Stimulated activated CD4-positive, alpha-beta T cell treated with anti-CD3 and anti-CD28 coated beads, Interleukin-4, amount 100 ng/mL, for 24 hours (primary cell): ENCODE measurements at places on chromosomes 5 and 9.

- DNase-seq: no peak
These were observed 159.4 kb upstream of the FER start for GRCh38 chr5:108588323-108588722.

- DNase-seq: no peak
These were observed 8.7 kb downstream of the LHX6 start for GRCh38 chr9:122219856-122220672.

DNA sequence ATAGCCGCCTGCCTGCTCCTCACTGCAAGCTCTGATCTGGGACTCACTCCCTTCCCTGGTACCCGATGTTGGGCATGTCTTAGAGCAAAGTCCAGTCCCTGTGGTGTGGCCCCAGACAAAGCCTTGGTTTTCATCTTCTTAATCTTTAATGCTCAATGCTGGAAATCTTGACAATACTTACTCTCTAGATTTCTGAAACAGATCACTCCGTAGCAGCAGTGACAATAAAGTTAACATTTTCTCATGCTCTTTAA, 260.2 kb upstream of the IRX2 start:
- no peak for DNase-seq

GRCh38 chr9:131720330-131720729, 19.5 kb downstream of the RAPGEF1 start:
- peak; percentile 52 for DNase-seq

DNA sequence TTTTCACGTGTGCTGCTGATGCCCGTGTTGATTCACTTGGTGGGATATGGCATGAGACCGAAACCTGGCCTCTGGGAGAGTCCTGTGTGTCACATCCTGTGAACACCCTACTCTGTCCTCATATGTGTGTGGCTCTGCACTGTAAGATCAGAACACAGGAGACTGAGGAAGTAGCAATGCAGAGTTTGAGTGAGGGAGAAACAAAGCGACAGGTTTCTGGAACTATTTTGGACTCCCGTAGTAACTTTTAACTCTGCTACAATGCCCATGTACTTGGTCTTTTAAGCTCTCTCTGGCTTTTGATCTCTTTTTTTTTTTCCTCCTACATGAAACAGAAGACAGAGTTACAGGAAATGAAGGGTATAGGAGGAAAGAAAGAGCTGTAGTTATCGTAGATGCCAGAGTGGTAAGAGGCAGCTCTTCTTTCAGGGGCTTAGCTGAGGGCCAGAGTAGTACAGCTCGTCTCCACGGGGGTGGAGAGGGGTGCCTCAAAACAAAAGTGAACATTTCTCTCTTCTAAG, 26.6 kb downstream of the GRAMD2B start:
- DNase-seq: peak; percentile 71

DNA sequence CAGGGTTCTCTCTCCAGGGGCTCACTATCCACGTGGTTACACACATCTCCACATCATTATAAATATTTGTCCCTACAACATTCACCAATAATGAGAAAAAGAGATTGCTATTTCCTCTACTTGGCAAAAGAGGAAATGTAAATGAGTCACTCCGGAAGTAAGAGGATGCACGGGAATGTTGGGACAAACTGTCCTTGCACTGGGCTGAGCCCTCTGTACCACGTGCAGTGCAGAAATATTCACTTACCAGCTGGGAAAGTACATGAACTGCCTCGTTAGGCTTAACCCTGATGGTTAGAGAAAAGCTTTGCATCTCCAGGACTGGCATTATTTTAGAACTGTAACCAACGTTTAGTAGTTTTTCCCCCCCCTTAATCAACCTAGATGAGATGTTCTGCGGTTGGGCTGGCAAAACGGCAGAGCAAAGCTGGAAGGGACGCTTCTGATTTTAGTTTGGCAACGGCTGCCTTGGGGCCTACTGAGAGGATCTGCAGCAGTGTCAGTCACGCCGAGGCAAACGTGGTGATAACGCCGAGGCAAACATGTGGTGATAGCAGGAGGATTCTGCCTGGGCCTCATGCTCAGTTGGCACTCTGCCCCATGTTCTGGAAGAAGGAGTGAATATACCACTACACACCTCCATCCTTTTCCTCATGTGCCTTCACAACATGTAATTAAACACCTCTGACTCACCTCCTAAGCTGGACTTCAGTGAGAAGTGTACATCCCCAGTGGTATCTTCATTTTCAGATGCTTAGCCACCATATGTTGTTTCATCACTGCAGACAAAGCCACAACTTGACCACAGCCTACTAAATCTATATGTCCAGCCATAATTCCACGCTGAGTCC, 661.4 kb upstream of the KLF4 start:
- no peak for DNase-seq

DNA sequence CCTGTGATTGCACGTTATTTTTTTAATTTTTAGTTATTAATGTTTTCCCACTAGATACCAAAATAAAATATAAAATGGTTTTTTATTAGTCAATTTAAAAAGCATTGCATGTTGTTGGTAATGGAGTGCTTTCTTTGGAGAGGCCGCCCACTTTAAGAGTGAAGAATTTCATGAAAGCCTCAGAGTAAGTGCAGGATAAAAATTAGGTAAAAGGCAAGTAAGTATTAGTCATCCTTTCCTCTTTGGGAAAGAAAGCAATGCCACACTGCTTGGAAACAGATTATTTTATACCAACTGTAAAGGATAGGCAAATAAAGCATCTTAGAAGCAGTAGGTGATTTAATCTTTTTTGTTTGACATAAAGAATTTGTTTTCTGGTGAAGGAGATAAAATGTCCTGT, 62.9 kb downstream of the HSD17B4 start:
- DNase-seq: no peak

- peak; percentile 90 for DNase-seq
These were observed at the start of gene TRIM52 for GRCh38 chr5:181260720-181261319. Gene TRIM52, minus strand, starts transcription at chr5:181261143. Its CDS starts 330 bp downstream, at chr5:181260813.

DNA sequence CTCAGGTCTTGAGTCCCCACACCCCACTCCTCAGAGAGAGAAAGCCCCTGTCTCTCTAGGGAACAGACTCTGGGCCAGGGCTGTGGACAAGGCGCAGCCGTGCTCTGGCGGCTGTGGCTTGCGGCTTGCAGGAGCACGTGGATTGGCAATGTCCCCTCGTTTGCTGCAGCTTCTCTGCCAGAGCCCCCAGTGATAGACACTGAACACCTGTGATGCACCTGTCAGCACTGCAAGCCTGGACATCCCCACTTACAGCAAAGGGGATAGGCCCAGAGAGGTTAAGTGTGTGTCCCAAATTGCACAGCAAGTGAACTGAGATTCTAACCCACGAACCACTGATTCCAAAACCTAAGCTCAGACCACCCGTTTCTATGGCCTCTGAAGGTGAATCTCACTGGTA, 7.0 kb downstream of the GFI1B start:
- no peak for DNase-seq

DNA sequence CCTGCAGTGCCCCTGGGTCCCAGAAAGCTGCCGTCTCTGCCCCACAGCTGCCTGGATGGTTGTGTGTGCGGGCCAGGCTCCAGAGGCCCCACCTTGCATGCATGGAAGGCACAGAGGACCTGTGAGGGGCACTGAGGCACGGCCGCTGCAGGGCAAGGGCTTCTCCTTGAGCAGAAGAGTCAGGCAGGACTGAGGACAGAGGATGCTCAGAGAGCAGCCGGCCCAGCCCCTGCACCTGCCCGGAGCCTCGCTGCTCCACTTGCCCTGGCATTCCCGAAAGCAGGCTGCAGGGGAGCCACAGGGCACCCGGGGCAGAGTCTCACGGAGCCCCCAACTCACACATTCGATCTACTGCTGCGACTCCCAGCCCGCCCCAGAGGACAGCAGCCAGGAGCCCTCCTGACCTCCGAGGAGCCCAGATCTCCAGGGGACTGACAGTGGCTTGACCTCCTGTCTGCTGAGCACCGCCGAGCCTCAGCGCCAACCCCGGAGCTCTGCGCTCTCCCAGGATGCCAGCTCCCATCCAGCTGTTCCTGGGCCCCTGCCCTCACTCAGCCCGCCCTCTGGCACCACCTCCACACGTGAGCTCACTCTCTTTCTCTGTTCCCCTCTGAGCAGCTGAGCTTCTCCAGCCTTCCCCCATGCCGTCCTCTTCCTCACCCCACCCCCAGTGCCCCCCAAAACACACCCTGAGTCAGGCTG, 95.0 kb downstream of the KCNT1 start:
- no peak for DNase-seq

DNA sequence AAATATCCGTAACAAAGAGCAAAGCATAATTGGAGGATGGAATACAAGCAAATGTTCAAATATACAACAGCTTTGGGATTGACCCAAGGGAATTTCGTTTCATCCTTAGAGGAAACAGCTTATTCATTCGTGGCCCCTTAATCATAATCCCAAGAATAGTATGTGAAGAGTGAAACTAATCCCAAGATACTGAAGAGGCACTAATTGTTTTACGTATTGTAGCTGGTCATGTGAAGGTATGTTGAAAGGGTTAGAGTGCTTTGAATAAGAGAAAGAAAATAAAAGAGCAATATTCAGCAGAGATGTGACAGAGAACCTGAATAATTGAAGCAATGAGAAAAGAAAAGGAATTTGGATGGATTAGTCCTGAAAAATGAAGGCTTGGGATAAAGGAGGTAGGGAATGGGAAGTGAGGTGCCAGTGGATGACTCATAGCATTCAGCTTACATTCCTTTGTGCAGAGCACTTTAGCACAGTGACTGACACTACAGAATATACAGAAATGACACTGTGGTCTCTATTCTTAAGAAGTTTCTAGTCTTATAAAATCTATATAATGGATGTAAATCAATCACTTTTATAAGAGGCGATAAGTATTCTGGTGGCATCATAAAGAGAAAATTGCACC, 221.9 kb downstream of the TLR4 start:
- no peak for DNase-seq

DNA sequence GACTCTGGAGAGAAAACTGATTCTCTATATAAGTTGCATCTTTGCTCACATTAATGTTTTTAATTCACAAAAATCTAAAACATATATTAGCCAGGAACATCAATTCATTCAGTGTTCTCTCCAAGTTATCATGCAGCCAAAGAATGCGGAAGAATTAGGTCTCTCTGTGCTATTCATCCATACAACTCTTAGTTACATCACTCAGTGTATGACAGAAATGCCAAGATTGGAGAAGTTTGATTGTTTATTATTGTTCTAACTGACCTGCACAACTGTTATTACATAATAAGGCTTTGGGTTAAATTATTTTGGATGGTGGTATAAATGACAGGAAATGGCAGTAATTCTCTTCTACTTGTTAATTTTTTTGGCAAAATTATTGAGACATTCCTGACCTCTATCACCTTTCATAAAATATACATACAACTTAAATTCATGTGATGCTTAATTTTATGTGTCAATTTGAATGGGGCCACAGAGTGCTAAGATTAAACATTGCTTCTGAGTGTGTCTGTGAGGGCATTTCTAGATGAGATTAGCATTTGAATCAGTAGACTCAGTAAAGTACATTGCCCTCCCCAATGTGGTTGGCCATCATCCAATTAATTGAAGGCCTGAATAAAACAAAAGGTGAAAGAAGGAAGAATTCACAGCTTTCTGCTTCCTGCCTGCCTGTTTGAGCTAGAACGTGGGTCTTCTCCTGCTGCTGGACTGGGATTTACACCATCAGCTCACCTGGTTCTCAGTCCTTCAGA, 70.2 kb downstream of the NR2F1-AS1 start:
- DNase-seq: no peak

DNA sequence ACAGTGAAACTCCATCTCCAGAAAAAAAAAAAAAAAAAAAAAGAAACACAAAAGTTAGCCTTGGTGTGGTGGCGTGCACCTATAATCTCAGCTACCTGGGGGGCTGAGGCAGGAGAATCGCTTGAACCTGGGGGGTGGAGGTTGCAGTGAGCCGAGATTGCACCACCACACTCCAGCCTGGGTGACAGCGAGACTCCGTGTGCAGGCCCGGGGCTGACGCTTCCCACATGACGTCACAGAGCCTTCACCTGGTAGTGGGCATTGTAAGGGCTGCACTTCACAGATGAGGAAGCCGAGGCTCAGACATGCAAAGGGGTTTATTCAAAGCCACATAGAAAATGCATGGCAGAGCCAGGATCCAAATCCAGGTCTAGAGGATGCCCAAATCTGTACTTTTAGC, 114.2 kb downstream of the GAPVD1 start:
- no peak for DNase-seq

GRCh38 chr5:71586052-71586940, 844 bp upstream of the MCCC2 start:
- DNase-seq: no peak

DNA sequence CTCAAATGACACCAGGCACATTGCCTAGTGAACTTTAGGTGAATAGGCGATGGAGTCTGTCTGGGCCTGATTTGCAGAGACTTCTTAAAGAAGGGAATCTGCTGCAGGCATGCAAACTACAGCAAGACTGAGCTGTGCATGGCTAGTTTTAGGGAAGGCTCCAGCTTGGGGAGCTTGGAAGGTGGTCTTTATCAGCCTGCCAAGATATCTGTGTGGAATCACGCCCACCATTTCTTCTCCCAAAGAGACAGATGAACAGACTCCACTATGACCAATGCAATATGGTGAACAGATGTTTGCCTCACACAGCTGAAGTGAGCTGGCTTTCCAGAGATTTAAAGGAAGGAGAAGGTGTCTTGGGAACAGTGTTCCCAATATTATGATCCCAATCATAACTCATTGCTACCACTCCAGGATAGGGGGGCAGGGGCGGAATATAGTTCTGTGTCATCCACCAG, 129.0 kb upstream of the HMHB1 start:
- DNase-seq: no peak

DNA sequence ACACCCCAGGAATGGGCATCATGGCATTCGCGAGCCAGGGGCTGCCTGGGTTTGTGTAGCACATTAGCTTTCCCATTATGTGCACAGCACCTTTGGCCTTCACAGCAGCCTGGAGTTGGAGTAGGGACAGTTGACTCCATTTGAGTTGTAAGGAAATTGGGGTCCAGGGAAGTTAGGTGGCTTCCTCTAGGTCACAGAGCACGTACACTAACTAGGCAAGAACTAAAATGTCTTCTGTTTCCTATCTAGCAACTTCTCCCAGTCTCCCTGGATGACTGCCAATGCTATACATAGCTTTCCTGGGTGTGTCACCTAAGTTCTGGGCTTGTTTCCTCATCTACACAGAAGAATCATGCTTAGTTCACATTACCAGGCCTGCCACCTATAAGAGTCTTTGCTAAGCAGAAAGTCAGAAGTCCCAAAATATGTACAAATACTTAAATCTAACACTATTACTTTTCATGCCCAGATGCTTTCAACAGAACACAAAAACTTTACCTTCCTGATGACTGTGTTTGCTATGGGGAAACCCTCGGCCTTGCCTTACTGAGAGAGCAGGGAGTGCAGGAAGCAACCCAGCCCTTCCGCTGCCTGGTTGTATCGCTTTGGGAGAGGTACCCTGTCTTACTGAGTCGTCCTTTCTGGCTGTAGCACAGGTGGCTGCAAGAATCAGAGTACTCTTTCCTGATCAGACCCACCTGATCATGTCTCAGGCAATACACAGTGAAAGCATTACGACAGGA, 12.0 kb downstream of the MACROH2A1 start:
- DNase-seq: no peak

DNA sequence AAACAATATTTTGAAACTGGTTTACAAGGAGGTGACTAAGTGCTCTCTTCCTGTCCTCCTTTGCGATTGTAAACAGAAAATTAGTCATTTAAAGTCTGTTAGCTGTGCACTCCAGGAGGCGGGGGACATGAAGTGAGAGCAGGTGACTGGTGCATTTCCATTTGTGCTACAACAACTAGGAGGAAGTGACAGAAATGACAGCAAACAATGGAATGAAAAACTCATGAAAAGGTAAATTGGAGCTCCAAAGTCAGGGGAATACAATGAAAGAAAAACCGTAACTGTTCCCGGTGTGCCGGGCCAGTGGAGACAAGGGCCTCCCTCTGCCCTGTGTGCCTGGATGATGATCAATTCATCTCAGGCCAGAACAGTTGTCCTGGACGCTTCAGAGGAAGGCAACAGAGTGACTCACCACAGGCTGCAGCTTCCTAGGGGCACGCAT, 439.9 kb downstream of the GADD45G start:
- DNase-seq: peak; percentile 38
